Stimulated activated naive CD8-positive, alpha-beta T cell treated with anti-CD3 and anti-CD28 coated beads, Interleukin-15, amount 100 ng/mL, for 72 hours (primary cell): ENCODE measurements at places on chromosomes 7 and 10.

GRCh38 chr10:1297566-1298301 is 241.5 kb downstream of the WDR37 start:
- no peak for DNase-seq

GRCh38 chr10:132193907-132194552 is 7.3 kb downstream of the DPYSL4 start:
- DNase-seq: no peak

DNA sequence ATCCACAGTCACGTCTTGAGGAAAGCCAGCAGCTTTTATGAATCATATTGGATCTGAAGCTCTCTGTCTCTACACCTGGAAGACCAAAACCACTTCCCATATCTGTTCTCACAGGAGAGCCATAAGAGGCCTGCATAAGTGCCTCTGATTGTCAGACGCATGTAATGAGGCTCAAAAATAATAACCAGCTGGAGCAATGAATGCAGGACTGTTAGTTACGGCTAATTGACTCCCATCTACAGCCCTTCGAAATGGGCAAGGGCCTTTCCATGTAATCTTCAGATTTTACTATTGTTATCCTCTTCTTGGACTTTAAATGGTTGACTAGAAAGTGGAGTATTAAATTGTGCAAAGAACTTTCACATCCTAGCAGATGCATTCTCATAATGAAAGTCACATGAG is 4.4 kb upstream of the SEMA3C start:
- no peak for DNase-seq

GRCh38 chr10:23067939-23068775 is 27.2 kb upstream of the MSRB2 start:
- peak; percentile 53 for DNase-seq

- no peak for DNase-seq
Observed at GRCh38 chr10:103870516-103870915, 15.1 kb upstream of the SH3PXD2A start.

GRCh38 chr10:12391206-12391605 is 41.9 kb downstream of the CAMK1D start:
- DNase-seq: no peak

- DNase-seq: no peak
Observed at GRCh38 chr7:13727751-13728150, 261.7 kb downstream of the ETV1 start.

- no peak for DNase-seq
Observed at GRCh38 chr7:91291902-91292301, 27.7 kb downstream of the FZD1 start.

DNA sequence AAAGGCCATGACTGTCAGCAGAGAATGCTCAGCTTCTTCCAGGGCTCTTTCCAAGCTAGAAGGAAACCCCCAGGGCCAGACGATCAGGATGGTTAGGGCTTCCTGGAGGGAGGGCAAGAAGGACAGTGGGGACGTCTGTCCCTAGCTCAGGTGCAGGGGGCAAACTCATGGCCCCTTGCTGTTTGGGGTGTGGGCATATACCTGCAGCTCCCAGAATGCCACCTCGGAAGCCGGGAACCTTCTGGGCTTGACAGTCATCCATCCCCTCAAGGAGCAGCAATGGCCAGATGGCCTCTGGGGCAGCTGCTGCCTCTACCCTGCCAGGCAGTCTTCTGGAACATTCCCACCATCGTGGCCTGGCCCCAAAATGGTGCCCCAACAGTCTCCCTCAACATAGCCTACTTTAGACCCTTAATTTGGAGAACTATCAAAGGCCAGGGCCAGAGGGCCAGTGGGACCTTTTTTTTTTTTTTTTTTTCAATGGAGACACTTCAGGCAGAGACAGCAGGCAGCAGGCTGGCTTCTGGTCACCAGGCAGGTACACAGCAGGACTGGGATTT is 40.2 kb upstream of the ZMIZ1 start:
- no peak for DNase-seq
